Stimulated activated CD8-positive, alpha-beta memory T cell treated with anti-CD3 and anti-CD28 coated beads, Interleukin-4, amount 100 ng/mL, for 1 hour (primary cell): ENCODE measurements at places on chromosomes 11 and 22.

DNA sequence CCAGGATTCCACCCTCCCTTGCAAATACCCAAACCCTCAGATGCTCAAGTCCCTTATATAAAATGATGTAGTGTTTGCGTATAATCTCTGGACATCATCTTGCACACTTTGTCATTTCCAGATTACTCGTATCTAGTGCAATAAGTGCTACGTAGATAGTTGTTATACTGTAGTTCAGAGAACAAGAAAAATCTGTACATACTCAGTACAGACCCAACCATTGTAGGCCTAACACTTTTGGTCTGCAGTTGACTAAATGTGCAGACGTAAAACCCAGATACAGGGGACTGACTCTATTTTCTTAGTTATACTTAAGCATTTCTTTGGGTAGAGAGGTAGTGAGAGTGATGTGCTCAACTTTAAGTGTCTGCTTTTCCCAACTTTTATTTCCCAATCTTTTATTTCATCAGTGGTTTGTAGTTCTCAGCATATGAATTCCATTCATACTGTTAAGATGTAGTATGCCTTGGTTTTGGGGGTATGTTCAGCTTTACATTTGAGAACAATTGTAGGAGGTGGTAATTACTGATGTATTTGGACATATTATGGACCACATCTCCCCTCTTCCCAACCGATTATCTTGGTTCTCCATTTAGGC is 43.9 kb downstream of the DDX6 start:
- no peak for DNase-seq

DNA sequence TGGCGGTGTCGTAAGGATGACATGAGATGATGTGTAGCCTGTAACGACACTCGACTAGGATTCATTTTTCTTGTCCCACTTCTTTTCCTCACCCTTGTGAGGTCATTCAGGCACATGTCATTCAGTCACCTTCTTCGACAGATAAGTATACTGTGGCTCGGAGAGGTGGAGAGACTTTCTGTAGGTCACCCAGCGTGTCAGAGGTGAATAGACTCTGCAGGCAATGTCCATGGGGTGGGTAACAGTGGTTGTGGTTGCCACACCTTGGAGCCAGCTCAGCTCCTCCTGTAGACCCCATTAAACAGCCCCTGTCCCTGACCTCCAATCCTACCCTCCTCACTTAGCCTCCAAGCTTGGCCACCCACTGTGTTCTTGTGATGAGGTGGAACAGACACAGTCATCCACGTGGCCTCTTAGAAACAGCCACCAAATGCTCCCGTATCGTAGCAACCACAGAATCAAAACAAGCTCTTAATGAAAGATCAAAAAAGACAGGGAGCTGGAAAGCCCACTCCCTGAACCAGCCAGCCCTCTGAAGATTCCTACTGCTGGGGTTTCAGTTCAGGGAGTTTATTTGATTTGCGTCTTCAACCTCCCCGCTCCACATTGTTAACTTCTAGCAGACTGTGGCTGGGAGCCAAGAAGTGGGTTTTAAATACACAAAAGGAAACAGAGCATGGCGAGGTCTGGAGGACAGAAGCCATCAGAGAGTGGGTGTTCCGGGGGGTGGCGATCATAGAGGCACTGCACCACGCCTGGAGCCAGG is 89.0 kb upstream of the GRK3 start:
- DNase-seq: no peak

- no peak for DNase-seq
These were observed 420.3 kb downstream of the SOX6 start for GRCh38 chr11:15936011-15936410.

DNA sequence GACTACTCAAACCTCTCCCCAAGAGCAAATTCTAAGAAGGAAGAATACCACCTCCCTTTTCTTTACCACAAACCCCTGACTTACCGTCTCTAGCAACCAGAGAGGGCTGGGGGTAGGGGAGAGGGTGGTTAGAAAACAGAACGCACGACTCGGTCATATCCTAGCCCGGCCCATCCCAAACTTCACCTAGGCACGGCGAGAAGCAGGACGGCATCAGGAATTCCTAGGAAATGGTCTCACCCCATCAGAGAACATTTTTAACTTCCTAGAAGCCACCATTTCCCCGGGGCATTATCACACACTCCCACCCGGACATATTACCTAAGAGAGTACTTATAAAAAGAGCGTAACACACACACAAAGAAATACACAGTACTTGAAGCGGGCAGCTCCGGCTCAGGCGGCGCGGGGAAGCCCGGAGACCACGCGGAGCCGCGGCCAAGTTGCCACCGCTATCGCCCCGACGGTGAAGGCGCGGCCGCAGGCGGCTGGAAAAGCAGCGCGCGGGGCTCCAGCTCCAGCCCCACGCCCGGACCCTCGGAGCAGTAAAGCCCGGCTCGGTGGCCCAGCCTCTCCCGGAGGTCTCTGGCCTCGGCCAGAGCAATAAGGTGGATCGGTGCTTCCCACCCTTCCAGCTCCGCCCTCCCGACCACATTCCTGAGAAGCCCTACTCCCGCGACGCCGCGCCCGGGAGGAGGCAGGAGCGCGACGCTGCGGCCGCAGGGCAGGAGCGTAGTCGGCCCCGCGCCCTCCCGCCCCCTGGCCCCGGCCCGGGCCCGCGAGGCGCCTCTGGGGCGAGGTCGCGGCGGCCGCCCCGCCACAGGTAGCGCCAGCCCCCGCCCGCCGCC is 878 bp downstream of the RRAS2 start:
- DNase-seq: no peak

GRCh38 chr11:124798991-124799347 is 1.2 kb downstream of the MSANTD2 start:
- DNase-seq: no peak

GRCh38 chr22:36790648-36791047 is 14.7 kb upstream of the IFT27 start:
- DNase-seq: no peak

- DNase-seq: no peak
These were observed 1.1 kb upstream of the NOL12 start for GRCh38 chr22:37684803-37685615.

DNA sequence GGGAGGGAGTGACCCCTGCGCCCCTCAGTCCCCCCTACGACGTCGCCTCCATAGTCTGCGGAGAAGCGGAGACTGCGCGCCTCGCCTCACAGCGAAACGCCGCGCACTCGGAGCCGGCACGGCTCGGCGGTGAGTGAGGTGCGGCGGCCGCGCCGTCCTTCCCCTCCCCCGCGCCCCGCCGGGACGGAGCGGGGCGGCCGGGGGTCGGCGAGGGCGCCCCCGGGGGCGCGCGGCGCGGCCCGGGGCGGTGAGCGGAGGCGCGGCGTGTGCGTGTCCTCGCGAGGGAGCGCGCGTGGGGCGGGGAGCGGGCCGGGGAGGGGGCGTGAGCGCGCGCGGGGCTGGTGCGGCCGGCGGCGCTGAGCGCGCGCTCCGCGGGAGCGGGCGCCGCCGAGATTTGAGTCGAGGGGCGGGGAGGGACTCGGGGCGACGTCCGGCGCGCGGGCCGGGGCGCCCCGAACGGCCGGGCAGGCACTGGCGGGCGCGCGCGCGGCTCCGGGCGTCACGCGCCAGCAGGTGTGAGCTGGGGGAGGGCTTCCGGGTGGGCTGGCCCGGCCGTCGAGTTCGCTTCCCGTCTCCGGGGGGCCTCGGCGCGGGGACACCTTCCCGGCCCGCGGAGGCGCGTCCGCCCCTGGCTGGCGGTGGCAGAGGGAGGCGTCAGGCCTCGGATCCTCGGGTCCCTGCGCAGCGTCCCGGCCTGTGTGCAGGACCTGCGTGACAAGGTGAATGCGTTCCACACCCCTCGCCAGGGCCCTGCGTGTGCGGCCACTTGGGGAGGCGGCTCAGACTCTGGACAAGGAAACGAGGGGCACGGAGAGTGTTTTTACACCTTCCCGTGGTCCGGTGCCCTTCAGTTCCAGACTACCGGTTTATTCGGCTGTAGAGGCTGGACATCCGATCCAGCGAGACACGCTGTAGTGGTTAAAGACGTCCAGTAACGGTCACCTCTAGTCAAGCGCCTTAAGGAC is 50.4 kb downstream of the FAM83F start:
- DNase-seq: peak; percentile 59

GRCh38 chr22:41620589-41621098 is at the start of gene DESI1:
DESI1 (minus strand) TSS chr22:41621043; CDS start chr22:41620839, 204 bp downstream.
- DNase-seq: no peak

DNA sequence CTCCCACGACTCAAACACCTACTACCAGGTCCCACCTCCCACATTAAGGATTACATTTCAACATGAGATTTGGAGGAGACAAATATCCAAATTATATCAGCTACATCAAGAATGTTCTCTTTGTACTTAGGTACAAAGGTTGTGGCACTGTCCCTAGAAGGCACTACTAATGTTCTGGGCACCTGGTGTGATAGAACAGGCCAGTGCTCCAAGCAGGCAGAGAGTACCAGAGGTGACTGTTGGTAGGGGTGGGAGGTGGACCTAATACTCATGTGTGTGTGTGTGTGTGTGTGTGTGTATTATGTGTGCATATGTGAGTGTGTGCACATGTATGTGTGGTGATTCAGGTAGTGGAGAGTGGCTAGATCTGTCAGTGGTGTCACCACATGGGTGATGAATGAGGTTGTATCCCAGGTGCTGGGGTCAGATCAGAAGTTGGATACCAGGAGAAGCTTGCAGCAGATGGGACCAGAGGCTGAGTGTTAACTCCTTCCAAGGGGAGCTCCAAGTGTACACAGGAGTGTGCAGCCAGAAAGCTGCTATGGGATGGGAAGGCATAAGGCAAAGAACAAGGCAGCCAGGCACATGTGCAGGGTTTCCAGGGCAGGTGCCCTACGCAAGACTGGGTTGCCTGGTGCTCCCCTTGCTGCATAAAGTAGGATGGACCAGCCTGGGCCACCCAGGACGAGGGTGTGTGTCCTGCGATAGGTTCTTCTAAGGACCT is 17.7 kb upstream of the NNMT start:
- no peak for DNase-seq

GRCh38 chr11:116035977-116036376 is 531.8 kb upstream of the CADM1 start:
- DNase-seq: no peak

- no peak for DNase-seq
These were observed 74.8 kb downstream of the SIK2 start for GRCh38 chr11:111676878-111677585.

DNA sequence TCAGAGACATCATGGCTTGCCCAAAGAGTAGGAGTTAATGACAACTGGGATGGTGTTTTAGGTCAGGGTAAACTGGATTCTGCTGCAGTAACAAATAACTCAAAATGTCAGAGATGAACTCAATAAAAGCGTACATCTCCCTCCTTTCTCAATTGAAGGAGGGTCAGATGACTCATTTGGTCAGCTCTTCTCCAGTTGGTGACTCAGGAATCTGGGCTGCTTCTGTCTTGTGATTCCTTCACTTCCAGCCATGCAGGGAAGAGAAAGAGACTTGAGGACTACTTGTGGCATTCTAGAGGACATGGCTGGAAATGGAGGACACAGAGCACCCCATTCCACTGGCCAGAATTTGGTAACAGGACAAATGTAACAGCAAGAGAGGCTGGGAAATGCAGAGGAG is 3.2 kb upstream of the SYT13 start:
- DNase-seq: no peak

GRCh38 chr11:88474655-88475054 is 137.1 kb upstream of the CTSC start:
- no peak for DNase-seq

- DNase-seq: no peak
These were observed 4.3 kb upstream of the PSMC3 start for GRCh38 chr11:47430524-47430923.

DNA sequence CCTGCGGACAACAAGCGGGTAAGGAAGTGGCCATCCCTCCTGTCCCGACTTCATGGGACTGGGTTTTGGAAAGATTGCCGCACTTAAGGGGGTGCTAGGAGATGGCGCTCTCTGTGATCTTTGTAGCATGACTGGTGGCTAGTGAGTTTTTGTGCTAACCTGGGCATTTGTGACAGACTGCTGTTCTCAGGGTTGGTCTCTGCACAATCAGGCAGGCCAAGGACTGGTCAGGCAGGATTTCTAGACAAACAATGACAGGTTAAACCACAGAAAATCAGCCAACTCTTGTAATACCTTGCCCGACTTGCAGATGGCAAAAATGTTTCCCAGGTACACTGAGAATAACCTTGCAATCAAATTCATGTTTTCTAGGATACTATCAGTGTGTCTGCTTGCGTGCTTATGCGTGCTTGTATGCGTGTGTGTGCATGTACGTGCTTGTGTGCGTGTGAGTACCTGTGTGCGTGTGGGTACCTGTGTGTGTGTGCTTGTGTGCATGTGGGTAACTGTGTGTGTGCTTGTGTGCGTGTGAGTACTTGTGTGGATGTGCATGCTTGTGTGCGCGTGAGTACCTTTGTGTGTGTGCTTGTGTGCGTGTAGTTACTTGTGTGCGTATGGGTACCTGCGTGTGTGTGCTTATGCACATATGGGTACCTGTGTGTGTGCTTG is 25.6 kb upstream of the SORL1-AS1 start:
- no peak for DNase-seq

GRCh38 chr11:76892306-76892705 is 31.6 kb downstream of the ACER3 start:
- no peak for DNase-seq

GRCh38 chr22:19550382-19550781 is 26.2 kb upstream of the CLDN5 start:
- DNase-seq: no peak

GRCh38 chr22:44301039-44301438 is 11.7 kb downstream of the SHISAL1 start:
- no peak for DNase-seq

DNA sequence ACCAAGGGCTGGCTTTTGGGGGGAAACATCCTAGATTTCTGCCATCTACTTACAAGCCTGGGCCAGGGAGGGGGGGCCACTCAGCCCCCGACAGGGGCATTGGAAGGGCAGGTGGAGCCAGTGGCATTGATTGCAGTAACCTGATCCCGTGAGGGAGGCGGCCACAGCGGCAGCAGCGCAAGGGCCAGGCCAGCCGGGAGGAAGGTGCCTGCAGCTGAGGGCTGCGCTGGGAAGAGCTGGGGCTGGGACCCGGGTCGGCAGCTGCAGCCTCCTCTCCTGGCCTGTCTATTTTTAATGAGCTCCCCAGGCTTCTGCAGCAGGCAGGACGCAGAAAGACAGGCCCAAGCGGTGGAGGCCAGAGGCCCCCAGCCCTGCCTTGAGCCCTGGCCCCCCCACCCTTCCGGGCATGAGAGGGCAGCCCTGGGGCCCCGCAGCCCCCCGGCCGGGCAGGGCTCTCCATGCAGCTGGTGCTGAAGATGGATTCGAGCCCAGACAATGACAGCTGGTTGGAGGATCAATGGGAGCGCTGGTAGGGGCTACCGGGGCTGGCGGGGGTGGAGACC is 10.6 kb downstream of the FREY1 start:
- DNase-seq: no peak

GRCh38 chr11:59283825-59284772 is 71.4 kb upstream of the MPEG1 start:
- peak; percentile 17 for DNase-seq

- no peak for DNase-seq
These were observed 164.6 kb downstream of the MN1 start for GRCh38 chr22:27636716-27637508.

- no peak for DNase-seq
These were observed 1604.0 kb downstream of the FAM181B start for GRCh38 chr11:81129618-81130017.
